Kidney tubule cell (primary cell): ENCODE measurements at places on chromosomes 4 and X.

- peak; percentile 52 for DNase-seq
These were observed 100.2 kb downstream of the LNX1 start for GRCh38 chr4:53490965-53491622.

- no peak for DNase-seq
These were observed 6.4 kb downstream of the NR3C2 start for GRCh38 chr4:148435654-148436406.

GRCh38 chrX:48892896-48893295, 4.7 kb downstream of the TIMM17B start:
- no peak for DNase-seq

- DNase-seq: no peak
These were observed 87.7 kb upstream of the SRD5A3 start for GRCh38 chr4:55258152-55258865.

DNA sequence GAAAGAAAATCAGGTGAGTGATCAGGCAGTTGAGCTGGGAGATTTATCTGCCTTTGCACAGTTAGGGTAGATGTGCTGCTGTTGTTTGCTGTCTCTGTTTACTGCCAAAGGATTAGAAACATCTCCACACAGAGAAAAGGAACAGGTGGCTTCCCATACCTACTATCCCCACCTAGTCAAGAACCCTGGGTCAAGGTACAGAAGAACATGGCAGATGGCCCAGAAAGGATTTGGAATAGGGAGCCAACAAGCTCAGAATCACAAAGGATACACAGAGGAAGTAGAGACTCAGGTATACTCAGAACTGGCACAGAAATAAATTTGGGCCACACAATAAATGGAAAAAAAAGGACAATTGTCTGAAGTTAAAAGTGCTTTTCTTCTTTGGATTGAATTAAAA, 64.3 kb downstream of the TIGD2 start:
- no peak for DNase-seq

- no peak for DNase-seq
These were observed 296.2 kb upstream of the FAT1 start for GRCh38 chr4:187019896-187020295.

- DNase-seq: peak; percentile 50
These were observed 4.4 kb upstream of the FAT1 start for GRCh38 chr4:186727977-186728519.

GRCh38 chrX:63503541-63503940, 152.4 kb upstream of the SPIN4 start:
- peak; percentile 31 for DNase-seq

DNA sequence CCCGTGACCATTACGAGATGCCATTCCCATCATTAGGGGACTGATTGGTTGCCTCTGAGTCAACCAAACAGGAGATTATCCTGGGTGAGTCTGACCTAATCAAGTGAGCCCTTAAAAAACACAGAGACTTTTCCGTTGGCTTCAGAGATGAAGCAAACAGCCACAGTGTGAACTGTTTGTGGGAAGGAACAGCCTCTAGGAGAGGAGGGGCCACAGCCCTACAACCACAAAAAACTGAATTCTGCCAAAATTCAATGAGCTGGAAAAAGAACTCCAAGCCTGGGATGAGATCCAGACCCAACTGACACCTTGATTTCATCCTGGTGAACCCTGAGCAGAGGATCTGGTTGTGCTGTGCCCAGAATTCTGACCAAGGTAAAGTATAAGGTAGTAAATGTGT, 31.3 kb upstream of the TBL1X start:
- DNase-seq: peak; percentile 35

DNA sequence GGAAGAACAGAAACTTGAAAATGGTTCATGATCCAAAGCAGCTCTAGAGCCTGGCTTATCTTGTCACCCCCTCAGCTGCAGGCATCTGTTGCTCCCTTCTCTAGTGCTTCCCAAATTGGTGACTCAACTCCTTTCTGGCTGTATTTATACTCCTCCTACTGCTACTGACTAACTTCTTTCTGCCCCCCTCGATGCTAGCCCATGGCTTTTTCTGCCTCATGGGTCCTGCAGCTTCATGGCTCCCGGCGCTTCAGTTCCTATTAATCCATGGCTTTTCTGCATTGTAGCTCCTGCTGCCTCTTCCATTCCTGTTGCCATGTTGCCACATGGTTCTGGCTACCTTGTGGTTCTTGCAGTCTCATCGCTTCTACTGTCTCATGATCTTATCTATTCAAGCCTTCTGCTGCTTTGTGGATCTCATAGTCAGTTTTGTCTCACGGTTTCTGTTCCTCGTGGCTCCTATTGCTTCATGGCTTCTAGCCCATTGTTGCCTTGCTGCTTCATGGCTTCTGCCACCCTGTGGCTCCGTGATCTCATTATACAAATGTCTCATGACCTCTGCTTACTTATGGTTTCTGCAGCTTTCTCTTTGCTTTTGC, 48.1 kb downstream of the SMC1A start:
- no peak for DNase-seq

DNA sequence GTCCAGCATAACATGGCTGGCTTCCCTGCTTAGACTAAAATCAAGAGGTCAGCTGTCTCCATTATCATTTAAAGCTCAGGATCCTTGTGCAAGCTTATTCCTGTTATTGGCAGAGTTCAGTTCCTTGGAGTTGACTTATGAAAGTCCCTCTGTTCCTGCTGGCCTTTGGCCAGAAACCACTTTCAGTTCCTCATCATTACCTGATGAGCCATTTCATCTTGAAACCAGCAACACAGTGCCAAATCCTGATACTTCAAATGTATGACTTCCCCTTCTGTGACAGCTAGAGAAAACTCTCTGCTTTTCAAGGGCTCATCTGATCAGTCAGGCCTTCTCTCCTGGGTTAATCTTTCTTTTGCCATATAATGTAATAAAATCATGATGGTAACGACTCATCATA, 110.6 kb upstream of the FSTL5 start:
- DNase-seq: peak; percentile 90

- DNase-seq: peak; percentile 53
These were observed 101.7 kb downstream of the GATB start for GRCh38 chr4:151658959-151659600.

GRCh38 chr4:107452717-107453630, 267.1 kb downstream of the PAPSS1 start:
- DNase-seq: no peak

DNA sequence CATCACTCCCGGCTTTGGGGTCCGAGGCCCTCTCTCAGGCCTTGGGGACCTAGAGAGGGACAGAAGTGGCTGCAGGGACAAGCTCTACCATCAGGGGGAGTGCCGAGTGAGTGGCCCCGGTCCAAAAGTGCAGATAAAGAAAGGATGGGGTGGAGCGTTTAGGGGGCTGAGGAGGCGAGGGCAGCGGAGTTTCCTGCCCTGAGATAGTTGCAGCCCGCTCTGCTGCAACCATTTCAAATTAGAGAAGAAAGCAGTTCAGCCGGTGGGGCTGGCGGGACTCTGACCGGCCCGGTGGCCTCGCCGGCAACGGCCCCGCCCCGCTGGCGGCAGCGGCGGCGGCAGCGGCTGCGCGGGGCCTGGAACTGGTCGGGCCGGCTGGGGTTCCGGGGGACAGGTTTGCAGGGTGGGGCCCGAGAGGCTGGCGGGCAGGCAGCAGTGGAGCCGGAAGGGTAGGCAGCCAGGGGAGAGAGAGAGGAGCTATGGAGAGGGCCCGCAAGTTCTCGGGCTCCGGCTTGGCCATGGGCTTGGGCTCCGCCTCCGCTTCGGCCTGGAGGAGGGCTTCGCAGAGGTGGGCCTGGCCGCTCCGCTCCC, 7.6 kb downstream of the DLG3 start:
- peak; percentile 48 for DNase-seq

DNA sequence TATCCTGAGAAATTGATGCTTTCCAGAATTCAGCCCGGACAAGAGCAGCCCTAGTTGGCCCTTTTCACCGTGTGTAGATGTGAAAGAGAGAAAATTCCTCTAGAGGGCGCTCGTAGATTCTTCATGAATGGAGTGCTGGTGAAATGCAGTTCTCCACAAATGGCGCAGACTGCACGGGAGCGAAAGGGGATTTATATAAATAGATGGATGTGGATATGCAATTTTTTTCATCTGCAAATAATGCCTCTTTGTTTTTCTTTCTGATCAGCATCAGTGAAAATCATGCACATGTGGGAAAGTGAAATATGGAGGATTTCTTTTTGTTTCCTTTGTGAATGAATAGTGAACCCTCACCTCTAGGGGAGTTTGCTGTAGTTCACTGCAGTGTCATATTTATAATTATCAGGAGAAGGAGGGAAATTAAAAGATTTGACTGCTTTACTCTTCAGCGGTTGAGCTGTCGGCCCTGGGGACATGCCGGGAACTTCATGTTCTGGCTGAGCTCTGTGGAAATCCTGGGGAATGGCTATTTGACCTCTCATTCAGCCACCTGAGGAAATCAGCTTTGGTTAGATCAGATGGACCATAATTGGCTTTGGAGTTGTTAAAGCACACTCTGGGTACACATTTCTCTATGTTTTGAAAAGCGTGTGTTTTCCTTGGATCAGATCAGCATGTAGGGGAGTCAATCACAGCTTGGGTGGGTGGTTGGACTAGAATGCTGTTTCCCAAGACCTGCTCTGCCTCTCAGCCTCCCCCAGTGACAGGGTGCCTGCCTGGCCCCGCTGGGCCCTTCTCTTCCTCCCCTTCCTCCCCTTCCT, 115.0 kb upstream of the SHISA3 start:
- peak; percentile 78 for DNase-seq

GRCh38 chr4:3770323-3771163, 4.4 kb downstream of the ADRA2C start:
- no peak for DNase-seq

GRCh38 chr4:118353534-118354030, 779 bp upstream of the PRSS12 start:
- no peak for DNase-seq

GRCh38 chr4:147286846-147287587, 193.9 kb upstream of the EDNRA start:
- no peak for DNase-seq

GRCh38 chr4:13917015-13917414, 289.5 kb upstream of the BOD1L1 start:
- peak; percentile 96 for DNase-seq
